ENCODE measurements at places on chromosomes 1 and 21.

DNA sequence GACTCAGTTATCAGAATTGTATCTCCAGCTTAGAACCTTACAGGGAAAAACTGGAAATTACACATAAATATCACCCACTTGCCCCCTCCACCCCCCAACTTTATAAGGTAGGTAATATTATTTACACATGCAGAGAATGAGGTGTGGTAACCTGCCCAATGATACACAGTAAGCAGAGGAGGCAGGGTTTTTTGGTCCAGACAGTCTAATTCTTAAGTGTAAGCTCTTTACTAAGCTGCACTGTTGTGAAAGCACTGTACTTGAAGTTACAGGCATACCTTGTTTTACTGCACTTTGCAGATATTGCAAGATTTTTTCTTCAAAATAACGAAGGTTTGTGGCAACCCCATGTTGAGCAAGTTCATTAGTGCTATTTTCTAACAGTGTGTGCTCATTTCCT lies 24.8 kb upstream of the MYOCOS start:
- no peak for DNase-seq

GRCh38 chr1:109716121-109716520 lies 4.1 kb downstream of the GSTM5 start:
- DNase-seq = peak; percentile 46

- no peak for DNase-seq
Measured at GRCh38 chr1:149986486-149987296, 23.8 kb downstream of the OTUD7B start.

DNA sequence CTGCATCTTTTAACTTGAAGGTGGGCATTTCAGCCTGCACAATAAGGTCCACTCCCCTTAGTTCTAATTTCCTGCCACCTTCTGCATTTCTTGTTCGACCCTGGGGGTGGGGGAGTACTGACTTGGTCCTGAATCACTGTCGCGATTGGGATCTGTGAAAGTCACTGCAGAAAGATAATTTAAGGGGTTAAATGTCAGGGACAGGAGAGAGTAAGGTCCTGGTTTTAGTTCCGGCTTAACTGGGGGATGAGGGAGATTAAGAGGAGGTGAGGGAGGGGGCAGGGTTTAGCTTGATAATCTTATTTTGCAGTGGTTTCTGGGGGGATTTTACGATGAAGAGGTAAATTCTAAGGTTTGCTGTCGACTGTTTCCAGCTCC lies 128.1 kb downstream of the MRPS6 start:
- no peak for DNase-seq

All from left lung (tissue), 14 donors.